NCI-H69 (cell line): ENCODE measurements at places on chromosomes 12 and 14.

DNA sequence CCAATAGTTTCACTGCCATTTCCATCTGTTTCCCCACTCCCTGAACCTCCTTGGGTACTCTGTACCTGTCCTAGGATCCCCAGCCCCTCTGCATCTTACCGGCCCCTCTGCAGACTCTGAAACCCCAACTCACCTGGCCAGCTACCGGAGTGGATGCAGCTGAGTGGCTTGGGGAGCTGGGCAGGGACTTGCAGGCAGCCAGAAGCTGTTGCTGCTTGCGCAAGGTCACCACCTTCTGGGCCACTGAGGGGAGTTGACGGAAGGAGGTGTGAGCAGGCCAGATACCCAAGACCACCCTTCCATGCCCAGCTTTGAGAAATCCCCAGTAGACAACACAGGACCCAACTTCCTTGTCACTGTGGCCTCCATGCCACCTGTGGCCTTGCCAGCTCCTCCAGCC, 6.3 kb downstream of the AGAP2 start:
- no peak for DNase-seq

GRCh38 chr14:20732979-20733635, 12.6 kb upstream of the EDDM3A start:
- DNase-seq: no peak

DNA sequence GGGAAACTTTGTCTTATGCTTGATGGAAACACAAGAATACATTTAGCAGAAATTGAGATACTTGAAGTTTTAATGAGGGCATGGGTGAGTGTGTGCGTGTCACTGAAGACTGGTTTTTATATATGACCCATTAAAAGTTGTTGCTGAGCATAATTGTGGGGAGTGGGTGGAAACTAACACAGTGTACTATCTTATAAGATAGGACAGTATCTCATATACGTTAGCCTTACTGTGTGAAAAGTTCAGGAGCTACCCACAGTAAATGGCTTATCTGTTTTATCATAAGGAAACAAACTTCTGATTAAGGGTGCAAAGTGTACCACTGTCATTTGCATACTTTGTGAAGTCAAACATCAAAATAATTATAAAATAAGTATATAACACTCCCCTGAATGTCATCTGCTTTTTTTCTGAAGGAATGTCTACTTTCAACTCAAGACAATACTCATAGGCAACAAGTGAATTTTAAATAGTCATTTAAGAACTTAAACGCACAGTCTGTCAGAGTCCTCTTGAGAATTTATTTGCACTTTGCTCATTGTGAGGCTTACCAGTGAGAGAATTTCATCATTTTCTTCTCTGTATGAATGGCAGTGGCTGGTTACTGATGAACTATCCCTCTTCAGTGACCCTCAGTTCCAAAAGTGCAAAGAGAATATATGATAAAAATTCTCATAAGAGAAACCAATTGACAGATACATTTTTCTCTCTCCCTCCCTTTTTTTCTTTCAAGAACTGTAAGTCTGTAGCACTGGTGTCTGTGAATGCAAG, 4.2 kb downstream of the PDE3A start:
- peak; percentile 13 for DNase-seq

GRCh38 chr12:89777733-89778379, 69.2 kb upstream of the ATP2B1 start:
- no peak for DNase-seq

- DNase-seq: peak; percentile 17
Measured at GRCh38 chr12:62931477-62931876, 3.5 kb downstream of the PPM1H start.

- peak; percentile 54 for DNase-seq
Measured at GRCh38 chr12:17992002-17992656, 97.9 kb downstream of the RERGL start.

GRCh38 chr12:65217086-65217485, 47.7 kb downstream of the LEMD3 start:
- peak; percentile 12 for DNase-seq

DNA sequence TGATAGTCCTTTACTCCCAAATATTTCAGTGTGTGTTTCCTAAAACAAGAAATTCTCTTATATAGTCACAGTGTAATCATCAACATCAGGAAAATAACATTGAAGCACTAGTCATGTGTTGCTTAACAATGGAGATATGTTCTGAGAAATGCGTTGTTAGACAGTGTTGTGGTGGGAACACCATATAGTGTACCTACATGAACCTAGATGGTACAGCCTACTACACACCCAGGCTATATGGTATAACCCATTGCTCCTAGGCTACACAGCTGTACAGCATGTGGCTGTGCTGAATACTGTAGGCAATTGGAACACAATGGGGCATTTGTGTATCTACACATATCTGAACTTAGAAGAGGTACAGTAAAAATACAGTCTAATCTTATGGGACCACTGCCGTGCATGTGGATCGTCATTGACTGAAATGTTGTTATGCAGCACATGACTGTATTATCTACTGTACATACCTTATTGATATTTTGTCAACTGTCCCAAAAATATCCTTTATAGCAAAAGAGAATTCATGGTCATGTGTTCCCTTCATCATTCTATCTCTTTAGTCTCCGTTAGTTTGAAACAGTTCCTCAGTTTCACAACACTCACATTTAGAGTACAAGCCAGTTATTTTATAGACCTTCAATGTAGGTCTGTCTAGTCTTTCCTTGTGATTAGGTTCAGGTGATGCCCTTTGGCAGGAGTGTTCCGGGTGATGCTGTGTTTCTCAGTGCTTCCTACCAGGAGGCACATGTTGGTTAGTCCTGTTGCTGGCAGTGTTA, 109.7 kb downstream of the SLC25A47 start:
- DNase-seq: peak; percentile 25

GRCh38 chr12:6093764-6094163, 30.7 kb downstream of the VWF start:
- no peak for DNase-seq

DNA sequence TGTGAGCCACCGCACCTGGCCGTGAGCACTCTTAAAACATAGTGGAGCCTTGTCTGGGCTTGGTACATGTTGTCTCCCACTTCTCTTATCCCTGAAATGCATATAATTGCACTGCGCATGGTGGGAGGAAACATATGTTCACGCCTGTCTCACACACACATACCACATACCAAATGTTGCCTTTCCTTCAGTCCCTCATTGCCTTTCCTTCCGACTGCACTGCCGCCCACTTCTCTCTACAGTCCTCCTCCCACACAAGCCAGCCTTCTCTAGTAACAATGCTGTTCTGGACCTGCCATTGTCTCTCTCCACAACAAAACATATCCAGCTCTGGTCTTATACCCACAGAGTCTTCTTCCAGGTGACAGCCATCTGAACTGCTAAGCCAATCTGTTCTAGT, 88.3 kb upstream of the PTHLH start:
- no peak for DNase-seq
